ENCODE measurements at places on chromosomes 11 and 22.

- no peak for DNase-seq
Observed at GRCh38 chr22:39024519-39025308, 3.8 kb downstream of the APOBEC3D start.

GRCh38 chr11:77386178-77386577 lies 84.7 kb upstream of the GDPD4 start:
- DNase-seq, result no peak

DNA sequence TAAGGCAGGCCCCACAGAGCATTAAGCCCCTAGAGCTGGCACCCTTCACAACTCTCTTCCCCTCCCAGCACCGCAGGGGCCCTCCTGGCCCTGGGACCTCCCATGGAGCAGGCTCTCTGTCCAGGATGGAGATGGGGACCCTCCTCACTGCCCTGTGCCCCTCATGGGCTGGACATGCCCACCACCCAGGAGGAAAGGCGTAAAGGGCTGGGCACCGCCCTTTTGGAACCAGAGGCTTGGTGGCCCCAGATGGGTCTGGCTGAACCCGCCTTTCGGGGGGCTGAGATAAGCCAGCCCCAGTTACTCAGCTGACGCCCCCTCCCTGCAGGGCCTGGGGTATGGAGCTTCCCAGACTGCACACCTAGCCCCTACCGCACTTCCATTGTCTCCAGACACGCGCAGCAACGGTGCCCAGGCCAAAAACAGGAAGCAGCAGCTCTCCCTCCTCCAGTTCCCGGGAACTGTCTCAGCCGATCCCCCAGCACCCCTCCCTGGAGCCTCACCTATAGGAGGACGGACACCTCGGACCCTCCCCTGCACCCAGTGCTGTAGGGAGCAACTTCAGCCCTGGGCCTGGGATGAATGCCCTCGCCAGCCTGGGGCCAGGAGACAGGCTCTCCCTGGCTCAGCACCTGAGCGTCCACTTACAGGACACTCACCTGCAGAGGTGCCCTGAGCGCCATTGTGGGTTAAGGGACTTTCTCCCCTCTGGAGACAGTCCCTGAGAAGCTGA lies 1.6 kb upstream of the SUSD2 start:
- no peak for DNase-seq

DNA sequence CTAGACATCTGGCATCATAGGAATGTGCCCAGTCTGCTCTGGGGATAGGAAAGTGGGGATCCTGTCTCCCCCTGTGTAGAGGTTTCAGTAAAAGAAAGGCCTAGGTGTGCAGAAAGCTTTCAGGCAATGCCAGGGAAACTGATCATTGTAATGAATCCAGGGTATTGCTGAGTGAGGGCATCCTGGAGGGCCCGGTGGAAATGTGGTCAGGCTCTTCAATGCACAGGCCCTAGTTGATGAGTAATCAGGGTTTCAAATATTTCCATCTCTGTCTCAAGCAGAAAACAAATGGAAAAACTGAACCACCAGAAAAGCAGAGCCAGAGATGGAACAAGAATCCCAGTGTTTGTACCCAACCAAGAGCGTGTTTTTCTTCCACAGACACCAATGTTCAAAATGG lies 2.0 kb downstream of the CD3E start:
- DNase-seq, result no peak

DNA sequence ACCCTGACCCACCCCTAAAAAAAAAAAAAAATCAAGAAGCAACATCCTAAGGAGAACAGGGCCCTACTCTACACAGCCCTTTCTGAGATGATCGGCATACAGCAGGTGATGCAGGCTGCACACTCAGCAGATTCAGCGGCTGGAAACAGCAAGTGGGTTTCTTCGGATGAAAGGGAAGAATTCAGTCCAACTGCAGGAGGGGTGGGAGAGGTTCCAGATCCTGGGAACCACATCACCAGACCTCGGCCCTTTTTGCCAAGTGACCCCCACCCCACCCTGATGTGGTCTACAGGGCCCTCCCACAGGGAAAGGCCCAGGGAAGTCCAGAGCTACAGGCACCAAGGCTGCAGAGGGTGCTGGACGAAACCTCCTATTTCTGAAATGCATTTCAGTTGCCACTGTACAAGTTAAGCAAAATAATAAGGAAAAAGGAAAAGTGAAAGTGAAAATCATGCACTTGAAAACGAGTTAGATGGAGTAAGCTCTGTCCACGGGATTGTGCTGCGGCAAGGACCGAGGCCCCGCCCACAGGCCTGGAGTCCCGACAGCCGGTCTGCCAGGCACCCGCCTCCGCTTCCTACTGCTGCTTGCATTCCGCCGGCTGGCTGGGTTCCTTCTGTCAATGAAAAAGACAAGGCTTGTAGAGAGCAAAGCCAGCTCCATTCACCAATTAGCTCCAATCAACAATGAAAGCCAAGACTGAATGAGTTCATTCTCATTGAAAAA lies 16.0 kb upstream of the PHLDA2 start:
- DNase-seq, result no peak

DNA sequence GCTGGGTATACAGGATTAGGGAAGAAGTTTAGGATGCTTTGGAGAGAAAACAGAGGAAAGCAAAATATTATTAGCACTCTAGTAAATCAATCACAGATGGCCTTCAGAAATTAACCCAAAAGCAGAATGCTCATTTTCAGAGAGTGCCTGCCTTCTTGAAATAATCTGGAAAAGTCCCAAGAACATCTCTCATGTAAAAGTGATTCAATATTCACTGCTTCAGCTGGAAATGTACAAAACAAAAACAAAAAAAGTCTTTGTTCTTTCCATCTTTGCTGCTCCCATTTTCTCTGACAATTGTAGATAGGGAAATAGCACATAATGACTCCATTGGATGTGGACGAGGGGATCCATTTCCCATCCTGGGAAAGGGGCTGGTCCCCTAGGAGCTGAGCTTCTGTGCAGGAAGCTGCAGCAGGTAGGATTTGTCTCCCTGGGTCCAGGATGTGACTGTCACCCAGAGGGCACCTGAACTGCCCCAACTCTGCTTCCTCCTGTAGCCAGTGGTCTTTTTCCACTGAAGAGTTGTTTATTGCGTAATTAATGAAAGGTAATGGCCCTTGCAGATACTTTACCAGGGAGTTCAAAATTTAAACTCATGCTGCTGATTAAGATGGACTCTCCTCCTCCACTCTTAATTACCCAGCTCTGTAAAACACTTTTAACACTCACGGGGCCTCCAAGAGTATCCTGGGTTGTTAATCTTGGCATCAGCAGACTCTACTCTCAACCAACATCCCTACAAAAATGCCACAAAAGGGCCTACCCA lies 57.9 kb downstream of the SC5D start:
- DNase-seq, result no peak

DNA sequence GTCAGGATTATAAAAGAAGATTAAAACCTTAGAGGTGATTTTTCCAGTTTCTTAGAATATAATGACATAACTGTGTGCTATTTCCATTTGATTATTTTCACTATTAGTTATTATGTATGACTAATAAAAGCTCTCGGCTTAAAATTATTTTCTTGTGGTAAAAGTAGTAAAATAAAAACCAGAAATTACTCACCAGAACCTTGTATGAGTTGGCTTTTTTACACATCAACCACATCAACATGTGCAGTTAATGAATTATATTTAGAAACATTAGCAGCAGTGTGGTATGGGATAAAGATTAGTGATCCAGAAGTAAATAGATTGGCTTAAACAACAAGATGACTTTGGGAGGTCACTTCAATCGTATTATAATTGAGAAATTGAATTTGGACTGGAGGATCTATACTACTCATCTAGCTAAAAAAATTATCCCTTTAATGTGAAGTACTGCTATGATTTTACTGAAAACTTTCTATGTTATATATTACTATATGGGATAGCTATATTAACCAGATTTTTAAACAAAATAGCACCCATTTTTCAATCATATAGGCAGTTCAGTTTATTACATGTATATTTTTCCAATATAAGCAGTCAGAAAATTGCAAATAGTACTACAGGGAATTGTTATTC lies 2.8 kb upstream of the BCO2 start:
- DNase-seq, result no peak

All from HTR-8/SVneo (cell line).